ENCODE measurements at places on chromosomes 2 and 18.
A peak's percentile ranks its signal among the peaks of the same experiment; 100 is the strongest.

- no peak for DNase-seq
These were observed 811.6 kb downstream of the BCL11A start for GRCh38 chr2:59741840-59742239.

DNA sequence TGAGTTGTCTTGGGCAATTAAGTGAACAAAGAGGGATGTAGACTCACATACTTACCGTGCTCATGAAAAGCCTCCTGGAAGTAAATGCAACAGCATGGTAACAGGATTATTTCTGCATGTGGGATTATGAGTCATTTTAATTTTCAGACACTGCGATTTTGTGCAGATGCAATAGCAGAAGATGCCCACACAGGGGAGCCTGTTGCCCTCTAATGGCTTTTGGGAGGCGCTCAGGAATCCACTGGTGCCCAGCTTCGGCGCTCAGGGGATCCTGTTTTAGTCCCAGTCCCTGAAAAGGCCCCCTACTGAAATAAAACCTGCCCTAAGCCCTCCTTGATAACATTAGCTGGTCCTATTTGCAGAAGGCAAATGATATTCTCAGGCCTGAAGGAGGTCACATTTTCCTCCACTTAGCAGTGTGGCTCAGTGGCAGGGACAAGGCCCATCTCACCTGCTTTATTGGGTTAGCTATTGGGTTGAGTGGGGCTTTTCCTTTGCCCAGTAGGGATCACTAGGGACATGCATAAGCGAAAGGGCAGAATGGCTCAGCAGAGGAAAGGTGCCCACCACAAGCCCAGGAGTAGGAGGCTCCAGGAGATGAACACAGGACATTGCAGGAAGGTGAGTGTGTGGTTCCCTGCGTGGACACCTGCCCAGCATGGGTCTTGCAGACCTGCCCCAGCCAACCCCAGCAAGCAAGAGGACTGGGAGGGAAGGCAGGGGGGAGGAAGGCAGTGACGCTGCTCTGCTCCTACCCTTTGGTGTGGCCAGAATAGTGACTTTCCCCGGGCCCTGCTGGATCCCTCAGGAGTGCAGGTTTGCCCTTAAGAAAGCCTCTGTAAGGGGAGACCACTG lies 26.5 kb upstream of the KCNS3 start:
- DNase-seq: peak; percentile 82

DNA sequence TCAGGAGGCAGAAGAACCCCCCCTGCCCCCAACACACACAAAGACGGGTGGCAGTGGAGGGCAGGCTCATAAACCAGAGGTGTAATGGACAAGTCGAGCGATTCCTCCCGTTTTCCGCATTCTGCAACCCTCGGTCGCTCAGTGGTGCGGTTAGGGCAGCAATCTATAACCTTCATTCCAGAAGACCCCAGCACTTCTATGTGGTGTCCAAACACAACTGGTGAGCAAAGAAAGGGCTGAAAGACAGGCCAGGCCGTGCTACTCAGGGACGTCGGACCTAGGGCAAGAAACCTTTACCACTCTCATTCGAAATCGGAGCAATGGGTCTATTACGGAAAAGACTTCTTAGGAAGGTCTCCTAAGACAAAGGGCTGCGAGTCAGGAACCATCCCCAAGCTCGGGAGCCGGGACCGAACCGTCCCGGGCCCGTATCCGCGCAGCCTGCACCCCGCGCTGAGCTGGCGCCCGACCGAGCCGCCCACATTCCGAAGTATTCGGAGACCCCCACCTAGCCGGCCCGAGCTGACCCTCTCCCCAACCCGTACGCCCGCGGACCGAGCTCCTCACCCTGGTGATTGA lies 568 bp downstream of the ARL5A start:
- DNase-seq: no peak

DNA sequence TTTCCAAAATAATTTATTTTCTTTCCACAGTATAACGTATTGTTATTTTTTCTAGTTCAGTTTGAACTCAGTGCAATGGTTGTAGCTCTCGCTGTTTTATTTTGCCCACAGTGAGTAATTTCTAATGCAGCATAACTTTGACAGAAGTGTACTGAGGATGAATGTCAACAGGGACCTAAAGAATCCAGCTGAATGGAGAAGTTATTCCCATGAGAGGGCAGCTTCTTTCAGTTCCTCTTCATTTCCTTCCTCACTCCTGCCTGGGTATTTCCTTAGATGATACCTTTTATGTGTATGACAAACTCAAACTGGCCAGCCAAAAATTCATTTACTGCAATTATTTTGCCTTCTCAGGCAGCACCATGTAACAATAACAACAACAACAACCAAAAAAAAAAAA lies 1223.1 kb upstream of the ZEB2 start:
- DNase-seq: no peak

GRCh38 chr18:21599585-21600525 lies 649 bp downstream of the ESCO1 start:
- DNase-seq: peak; percentile 25

- no peak for DNase-seq
These were observed 7.6 kb upstream of the ESPNL start for GRCh38 chr2:238092486-238093035.

- no peak for DNase-seq
These were observed 7.7 kb downstream of the OXER1 start for GRCh38 chr2:42756150-42756775.

DNA sequence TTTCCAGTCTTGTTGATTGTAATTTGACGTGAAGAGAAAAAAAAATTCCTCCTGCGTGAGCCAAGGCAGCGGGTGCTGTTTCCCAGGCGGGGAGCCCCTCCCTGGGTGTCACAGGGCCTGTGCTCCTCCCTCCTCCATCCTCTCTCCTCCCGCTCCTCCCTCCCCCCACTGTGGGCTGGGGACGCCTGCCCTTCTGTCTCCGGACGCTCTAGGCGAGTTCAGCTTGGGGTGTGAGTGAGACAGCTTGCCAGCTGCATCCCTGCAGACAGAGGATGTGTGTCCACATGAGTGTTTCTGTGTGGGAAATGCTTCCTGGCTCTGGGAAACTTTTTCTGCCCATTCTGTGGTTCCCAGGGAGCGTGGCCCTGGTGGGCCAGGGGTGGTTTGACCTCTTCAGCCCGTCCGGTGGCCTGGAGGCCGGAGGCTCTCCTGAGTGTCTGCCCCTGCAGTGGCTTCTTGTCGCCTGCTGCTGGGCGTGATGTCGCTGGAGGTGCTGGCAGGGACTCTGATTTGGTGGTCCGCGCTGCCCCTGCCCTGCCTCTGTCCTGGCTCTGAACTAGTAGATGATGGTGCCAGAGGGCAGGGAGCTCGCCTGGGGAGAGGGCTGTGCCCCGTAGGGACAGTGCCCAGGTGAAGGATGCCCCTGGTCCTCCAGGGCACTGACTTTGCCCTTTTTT lies 96.4 kb downstream of the USP40 start:
- DNase-seq: peak; percentile 80

- no peak for DNase-seq
These were observed 277.4 kb downstream of the TNS1 start for GRCh38 chr2:217725409-217725808.

DNA sequence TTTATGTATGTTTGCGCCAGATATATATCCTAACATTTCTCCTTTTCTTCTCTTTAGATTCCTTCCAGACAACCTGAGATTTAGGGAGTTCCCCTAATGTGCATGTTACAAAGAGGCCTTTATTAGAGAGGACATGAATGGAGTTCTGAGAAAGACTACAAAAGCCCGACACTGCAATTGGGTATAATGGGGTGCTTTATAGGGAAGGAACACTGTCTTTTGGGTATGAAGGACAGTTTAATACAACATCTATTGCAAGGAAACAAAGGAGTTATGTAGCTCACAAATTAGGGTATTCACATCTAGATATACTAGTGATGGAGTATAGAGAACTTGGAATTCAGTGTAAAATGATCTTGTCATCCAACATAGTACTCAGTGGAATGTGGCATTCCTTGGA lies 383.8 kb downstream of the FIGN start:
- no peak for DNase-seq

DNA sequence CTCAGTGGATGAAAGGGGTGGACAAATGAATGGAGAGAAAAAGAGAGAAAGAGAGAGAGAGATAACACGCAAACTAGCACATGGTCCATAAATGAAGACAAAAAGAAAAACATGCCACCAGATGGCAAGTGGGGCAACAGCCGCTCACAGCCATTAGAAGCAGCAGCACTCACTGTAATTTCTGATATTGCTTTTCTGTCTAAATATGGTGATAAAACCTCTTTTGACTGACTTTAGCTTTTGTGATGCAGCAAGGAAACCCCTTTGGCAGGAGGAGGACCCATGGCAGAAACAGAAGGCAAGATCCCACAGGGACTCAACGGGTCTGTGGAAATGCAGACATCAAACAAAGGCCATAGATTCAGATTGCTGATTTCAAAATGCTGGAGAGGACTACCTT lies 88.0 kb upstream of the CDH20 start:
- DNase-seq: no peak

DNA sequence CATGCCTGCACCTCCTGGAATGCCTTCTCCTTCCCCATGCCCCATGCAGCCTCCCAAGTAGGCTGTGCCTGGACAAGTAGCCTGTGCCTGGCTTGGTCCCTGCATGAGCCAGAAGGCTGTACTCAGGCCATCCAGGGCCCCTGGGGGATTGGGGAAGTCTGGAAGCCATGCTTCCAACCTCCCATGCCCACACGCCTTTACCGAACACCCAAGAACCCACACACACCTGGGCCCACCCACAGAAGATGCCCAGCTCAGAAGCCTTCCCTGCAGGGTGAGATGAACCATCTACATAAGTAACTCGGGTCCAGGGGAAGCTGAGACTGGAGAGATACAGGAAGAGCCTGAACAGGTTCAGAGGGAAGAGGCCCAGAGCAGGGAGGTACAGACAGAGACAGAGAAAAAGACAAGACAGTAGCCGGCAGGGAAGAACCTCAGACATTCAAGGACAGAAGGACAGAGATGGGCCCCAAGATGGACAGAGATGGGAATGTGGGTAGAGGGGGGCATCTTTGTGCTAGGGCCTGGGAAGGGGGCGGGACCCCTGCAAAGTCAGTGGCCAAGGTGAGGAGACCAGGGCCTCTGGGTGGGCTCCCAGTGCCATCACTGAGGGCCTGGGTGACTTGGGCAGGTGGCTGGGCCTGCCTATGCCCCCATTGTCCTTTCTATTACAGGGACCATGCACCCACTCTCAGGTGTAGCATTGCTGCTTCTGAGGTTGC lies 4.3 kb downstream of the BIN1 start:
- peak; percentile 12 for DNase-seq

GRCh38 chr2:72689579-72690195 lies 136.1 kb downstream of the EXOC6B start:
- DNase-seq: no peak

DNA sequence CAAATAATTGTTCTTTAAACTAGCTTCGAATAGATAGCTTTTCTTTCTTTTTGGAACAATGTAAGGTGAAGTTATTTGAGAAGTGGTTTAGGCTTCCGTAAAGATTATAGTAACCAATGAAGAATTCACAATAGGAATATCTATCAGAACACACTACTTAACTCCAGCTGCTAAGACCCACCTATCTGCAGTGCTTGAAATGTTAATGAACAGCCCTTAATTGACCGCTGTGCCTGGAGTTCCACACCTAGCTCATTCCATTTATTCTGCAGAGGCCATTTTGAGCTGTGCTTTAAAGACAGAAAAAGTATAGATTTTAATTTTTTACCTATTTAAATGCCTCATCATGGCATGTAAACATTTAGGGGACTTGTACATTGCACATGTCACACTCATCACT lies 83.3 kb upstream of the APCDD1 start:
- DNase-seq: no peak

- no peak for DNase-seq
These were observed 36.1 kb downstream of the MROH2A start for GRCh38 chr2:233814056-233814835.

DNA sequence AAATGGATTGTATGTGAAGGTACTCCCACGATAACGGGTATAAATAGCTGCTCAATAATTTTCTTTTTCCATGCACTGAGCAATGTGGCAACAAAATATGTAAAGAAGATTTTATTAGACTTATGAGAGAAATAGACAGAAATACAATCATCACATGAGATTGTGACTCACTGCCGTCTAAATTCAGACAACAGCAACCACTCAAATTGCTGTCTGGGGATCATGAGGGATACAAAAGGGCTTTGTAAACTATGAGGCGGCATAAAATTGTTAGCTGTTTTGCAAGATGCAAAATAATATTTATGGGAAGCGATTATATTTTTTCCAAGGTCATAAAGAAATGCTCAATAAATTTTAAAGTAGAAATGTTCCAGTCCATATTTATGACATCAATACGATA lies 259.1 kb upstream of the AGAP1 start:
- peak; percentile 54 for DNase-seq

DNA sequence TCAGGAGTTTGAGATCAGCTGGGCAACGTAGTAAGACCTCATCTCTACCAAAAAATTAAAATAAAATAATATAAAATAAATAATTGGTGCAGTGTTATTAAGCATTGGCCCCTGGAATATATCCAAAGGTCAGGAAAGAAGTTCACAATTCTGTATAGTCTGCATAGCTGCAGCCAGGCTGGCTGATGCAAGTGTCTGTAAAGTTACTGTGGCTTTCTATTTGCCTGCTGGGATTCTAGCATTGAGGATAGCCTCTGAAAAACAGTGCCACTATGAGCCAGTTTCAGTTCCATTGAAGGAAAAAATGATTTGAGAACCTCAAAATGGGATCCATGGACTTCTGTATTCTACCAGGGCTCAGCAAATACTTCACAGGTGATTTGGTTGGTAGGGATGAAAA lies 208.6 kb downstream of the PARD3B start:
- no peak for DNase-seq

DNA sequence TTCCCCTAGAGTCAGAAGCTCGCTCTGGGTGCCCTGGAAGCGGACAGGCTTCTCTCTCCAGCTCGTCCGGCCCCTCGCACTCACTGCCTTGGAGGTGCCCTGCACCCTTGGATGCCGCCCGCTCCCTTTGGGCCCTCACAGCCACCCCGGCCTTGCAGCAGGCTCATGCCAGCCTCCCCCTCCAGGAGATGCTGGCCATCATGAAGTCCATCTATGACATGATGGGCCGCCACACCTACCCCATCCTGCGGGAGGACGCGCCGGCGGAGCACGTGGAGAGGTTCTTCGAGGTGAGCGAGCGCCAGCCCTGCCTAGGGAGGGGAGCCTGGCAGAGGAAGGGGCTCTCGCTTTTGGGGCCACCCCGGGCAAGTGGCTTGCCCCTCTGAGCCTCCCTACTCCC lies 20.3 kb upstream of the FAHD2A start:
- DNase-seq: no peak

DNA sequence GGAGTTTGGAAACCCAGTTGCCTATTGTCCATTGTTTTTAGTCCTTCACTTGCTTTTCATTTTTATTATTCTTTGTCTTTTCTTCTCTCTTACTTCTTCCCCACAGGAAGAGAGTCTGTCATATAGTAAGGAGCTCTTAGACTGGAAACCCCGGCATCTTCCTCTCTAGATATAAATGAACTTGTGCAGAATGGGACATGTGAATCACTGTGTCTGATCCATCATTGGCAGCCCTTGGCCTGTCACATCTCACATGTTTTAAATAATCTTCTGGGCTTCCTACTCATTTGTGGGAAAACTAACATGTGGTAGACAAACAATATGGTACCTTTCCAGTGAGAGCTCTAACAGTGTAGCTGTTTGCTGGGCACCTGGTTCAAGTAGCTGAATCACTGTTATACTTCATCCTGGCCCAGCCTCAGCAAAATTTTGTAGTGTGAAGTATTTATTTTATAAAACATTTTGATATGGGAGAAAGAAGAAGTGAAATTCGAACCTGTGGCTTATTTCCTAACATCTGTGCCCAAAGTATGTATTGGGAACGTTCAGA lies 112.8 kb downstream of the PHLPP1 start:
- DNase-seq: no peak
